ENCODE measurements at places on chromosomes 2 and 18.

DNA sequence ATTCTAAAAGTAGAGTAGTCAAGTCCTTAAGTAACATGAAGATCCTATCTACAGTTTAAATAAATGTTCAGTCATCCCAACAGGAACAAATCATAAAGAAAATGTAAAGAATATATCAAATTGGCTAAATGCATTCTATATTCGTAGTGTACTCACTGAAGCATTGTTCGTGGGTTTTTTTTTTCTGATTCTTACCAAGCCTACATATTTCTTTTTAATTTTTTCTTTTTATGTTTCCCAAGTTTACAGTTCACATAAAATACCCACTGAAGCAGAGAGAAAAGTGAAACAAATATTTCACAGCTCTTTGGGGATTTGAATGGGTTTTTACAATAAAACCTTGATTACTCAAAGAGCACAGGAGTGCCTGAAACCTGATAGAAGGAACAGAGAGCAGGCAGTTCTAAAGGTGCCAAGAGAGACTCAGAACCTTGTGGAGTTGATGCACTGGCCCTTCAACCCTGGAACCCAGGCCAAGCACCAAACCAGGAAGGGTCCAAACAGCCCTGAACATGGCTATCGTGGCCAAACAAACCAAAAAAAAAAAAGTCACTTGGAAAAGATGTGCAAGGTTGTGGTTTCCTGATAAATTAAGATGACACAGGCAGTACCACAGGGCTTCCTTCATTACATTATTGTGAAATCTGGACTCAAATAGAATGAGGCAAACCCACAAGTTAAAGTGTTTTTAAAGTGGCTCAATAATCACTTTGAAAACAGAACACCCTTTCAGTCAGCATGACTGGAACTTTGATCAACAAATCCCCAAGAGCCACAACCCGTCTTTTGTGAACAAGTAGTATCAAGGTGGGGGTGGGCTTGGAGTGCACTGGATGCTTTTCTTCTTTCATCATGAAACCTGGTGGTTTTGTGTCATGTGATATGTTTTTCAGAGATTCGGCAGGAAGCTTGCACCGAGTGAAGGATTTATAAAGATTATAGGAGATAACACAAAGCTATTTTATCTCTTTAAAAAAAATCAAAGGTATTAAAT is 245.0 kb upstream of the FN1 start:
- peaks cover 43% of the 10 kb centered on the region for H3K4me1 ChIP-seq
- peak; percentile 78 for DNase-seq
- H3K36me3 ChIP-seq = peaks cover 6% of the 10 kb centered on the region
- peak overlapping the region; percentile 84 for H3K27ac ChIP-seq

DNA sequence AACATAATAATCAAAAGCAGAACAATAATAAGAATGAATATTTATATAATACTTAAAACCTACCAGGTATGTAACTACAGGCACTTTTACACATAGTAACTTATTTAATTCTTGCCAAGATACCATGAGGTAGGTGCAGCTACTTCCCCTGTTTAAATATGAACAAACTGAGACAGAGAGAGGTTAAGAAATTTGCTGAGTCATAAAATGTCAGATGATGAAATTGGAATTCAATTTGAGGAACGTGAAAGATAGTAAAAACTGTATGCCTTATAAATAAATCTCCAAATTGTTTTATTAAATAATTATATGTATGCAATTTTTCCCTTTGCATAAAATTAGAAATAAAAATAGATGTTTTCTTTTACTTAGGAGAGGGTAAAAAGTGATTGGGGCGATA is 1103.3 kb upstream of the NRXN1 start:
- no peaks in the 10 kb centered on the region for H3K27me3 ChIP-seq
- H3K4me3 ChIP-seq = no peak overlapping the region
- no peak for DNase-seq
- H3K27ac ChIP-seq = no peak overlapping the region
- H3K36me3 ChIP-seq = no peaks in the 10 kb centered on the region

DNA sequence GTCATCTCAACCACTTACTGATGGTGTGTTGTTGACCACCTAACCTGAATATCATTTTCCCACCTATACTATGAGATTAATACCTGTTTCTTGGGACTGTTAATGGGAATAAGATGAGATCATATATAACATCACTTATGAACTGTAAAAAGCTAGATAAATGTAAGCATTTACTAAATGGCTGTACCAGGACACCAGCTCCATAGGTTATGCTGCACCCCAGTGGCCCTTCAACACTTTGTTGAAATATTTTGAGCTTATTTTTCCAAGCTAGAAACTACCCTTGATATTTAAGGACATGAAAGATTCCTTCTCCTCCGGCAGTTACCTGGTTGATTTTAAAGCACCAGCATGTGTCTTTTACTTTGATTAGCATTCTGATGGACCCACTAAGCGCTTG is 138.0 kb upstream of the CDCA7 start:
- peaks cover 16% of the 10 kb centered on the region for H3K4me1 ChIP-seq
- H3K4me3 ChIP-seq = no peak overlapping the region
- H3K36me3 ChIP-seq = peaks cover 5% of the 10 kb centered on the region

GRCh38 chr2:208545403-208546042 is 138.9 kb downstream of the PTH2R start:
- no peak for DNase-seq
- no peaks in the 10 kb centered on the region for H3K4me1 ChIP-seq
- H3K27me3 ChIP-seq = no peaks in the 10 kb centered on the region
- no peaks in the 10 kb centered on the region for H3K36me3 ChIP-seq
- no peak overlapping the region for H3K4me3 ChIP-seq

- no peak overlapping the region for H3K4me3 ChIP-seq
- no peaks in the 10 kb centered on the region for H3K4me1 ChIP-seq
- no peak overlapping the region for H3K27ac ChIP-seq
These were observed 31.0 kb downstream of the IL37 start for GRCh38 chr2:112941753-112942653.

DNA sequence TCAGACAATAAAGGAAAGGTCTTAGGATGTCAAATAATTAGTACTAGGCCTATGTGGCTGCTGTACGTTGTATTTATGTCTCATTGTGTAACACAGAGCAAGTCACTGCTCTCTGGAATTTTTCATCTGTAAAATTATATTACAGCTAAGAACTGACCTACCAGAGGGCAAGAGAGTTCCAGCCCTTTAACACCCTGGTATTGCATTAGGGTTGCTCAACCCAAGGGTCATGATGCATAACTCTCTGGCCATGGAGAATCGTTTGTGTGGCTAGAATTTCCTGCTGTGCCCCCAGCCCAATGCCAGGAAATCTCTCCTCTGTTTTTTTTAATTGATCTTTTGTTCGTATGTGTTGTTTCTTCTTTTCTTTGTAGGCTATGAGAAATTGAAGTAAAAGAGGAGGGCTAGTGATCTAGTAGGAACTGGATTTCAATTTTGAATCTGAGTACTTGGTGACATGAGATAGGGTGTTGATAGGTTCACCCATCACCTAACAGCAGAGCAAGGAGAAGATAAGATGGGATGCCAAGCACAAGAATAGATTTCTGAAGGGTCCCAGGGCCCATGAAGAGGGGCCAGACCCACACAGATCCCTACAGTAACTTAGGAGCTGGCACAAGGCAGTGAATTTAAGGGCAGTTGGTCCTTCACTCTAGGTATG is 571.2 kb upstream of the TNP1 start:
- peaks cover 14% of the 10 kb centered on the region for H3K4me1 ChIP-seq
- no peak for DNase-seq
- H3K36me3 ChIP-seq = no peaks in the 10 kb centered on the region
- no peak overlapping the region for H3K4me3 ChIP-seq
- no peak overlapping the region for H3K27ac ChIP-seq

DNA sequence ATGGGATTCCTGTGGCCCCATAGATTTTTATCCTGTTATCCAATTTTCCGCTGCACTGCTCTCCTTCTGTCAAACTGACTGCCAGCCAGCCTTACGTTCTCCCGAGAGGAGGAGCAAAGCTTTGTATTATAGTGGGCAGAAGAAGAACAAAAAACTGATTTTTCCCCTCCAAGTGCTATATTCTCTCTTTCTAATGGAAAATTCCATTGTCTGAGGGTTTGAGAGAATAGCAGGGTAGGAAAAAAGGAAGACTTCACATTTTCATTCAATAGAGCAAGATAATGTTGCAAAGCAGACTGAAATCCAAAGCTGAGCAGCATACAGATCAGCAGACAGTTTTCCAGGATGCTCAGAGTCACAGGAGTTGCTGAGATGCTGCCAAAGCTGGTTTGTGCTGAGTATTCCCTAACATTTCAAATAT is 238.0 kb downstream of the UBE2E3 start:
- H3K27me3 ChIP-seq = no peaks in the 10 kb centered on the region
- H3K4me3 ChIP-seq = no peak overlapping the region
- H3K27ac ChIP-seq = no peak overlapping the region
- H3K36me3 ChIP-seq = peaks cover 28% of the 10 kb centered on the region

DNA sequence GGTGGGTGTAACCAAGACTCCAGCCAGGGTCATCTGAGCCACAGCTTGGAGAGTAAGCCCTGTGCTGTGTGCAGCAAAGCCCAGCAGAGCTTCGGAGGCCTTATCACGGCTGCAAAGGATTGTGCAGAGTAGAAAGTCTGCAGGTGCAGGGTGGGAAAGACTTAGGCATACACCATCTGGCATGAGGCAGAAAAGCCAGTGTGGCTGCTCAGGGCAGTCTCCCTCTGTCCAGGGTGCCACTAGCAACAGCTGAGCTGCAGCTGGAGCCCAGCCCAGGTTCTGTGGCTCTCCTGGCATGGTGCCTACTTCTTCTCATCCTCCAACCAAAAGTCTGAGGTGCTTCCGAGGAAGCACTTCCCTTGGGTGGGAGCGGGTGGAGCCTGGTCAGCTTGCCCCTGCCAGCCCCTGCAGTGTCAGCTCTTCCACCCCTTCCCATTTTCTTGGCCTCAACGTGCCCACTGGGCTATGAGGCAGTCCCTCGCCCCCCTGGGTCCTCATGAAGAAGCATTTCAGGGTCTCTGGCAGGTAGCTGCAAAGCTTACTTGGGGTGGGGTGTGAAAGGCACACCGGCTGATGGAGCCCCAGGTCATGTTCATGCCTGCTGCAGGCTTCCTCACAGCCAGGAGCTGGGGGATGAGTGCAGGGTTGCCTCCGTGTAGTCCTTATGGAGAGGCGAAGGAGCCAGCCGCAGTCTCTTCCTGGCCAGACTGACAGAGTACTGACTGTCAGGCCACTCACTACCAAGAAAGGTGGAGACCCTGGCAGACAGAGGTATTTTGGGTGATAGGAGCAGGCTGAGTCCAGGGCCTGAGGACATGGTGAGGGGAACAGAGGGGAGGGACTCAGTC is 4.8 kb downstream of the AMER3 start:
- no peak overlapping the region for H3K4me3 ChIP-seq
- DNase-seq = no peak
- H3K27me3 ChIP-seq = peaks cover 21% of the 10 kb centered on the region
- H3K36me3 ChIP-seq = no peaks in the 10 kb centered on the region

DNA sequence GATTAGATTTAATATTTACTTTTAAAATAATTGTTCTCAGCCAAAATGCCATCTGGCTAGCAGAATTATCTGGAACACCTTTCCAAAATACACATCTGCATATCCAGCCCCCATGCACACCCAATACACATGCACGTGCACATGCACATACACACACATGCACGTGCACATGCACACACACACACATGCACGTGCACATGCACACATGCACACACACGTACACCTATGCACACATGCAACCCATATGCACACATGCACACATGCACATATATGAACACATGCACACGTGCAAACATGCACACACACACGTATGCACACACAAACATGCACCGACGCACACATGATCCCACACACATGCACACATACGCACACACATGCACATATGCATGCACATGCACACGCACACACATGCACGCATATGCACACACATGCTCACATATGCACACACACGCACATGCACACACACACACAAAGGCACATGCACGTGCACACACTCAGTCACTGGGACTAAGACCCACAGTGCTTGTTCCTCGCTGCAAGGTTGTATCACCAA is 53.5 kb downstream of the COPS8 start:
- no peak overlapping the region for H3K4me3 ChIP-seq
- H3K27ac ChIP-seq = no peak overlapping the region
- peaks cover 2% of the 10 kb centered on the region for H3K27me3 ChIP-seq
- no peaks in the 10 kb centered on the region for H3K36me3 ChIP-seq
- H3K4me1 ChIP-seq = no peaks in the 10 kb centered on the region

GRCh38 chr2:171924170-171924942 is 2.1 kb downstream of the HAT1 start:
- peaks cover 50% of the 10 kb centered on the region for H3K4me1 ChIP-seq
- H3K36me3 ChIP-seq = peaks cover 37% of the 10 kb centered on the region
- H3K27ac ChIP-seq = peak overlapping the region; percentile 60
- H3K4me3 ChIP-seq = peak overlapping the region; percentile 89
- H3K27me3 ChIP-seq = no peaks in the 10 kb centered on the region

DNA sequence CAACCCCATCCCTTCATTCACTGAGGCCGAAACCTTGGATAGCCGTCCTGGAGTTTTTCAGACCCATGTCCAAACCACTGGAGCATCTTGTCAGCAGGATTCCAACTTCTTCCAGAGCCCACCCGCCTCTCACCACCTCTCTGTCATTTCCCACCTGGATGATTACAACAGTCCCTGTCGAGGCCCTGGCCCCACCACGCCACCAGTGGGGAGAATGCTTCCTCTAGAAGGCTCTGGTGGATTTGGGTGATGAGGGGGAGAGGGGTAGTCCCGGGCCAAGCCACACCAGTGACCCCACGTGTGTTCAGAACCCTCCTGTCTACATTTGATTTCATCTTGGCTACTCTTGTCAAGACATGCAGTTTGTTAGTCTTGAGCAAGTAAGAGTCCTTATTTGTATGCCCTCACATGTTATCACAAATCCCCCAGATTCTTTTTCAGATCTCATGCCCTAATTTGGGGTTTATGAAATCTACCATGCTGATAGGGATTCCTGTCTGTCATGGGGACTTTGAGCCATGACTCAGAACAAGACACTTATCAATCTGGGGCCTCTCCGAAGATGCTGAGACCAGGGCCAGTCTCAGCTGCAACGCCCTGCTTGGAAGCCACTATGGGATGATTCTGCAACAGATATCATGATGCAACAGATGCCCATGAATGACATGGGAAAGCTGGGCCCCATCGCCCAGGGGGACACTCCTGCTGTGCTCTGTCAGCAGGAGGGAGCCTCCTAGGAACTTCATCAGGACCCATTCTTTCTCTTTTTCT is 186.1 kb downstream of the ZFP36L2 start:
- H3K27me3 ChIP-seq = no peaks in the 10 kb centered on the region
- no peaks in the 10 kb centered on the region for H3K36me3 ChIP-seq
- H3K4me3 ChIP-seq = no peak overlapping the region

- no peak for DNase-seq
- peaks cover 39% of the 10 kb centered on the region for H3K4me1 ChIP-seq
- H3K4me3 ChIP-seq = no peak overlapping the region
- H3K27me3 ChIP-seq = peaks cover 4% of the 10 kb centered on the region
- peaks cover 23% of the 10 kb centered on the region for H3K36me3 ChIP-seq
- H3K27ac ChIP-seq = no peak overlapping the region
These were observed 69.2 kb upstream of the CABLES1 start for GRCh38 chr18:23066060-23066459.

- peaks cover 54% of the 10 kb centered on the region for H3K4me1 ChIP-seq
- no peak overlapping the region for H3K27ac ChIP-seq
- H3K36me3 ChIP-seq = peaks cover 11% of the 10 kb centered on the region
- H3K27me3 ChIP-seq = no peaks in the 10 kb centered on the region
- no peak for DNase-seq
These were observed 72.3 kb downstream of the AAK1 start for GRCh38 chr2:69571189-69571588.

GRCh38 chr18:74252039-74252395 is 39.7 kb downstream of the CYB5A start:
- H3K4me1 ChIP-seq = peaks cover 9% of the 10 kb centered on the region
- no peaks in the 10 kb centered on the region for H3K27me3 ChIP-seq
- no peak overlapping the region for H3K4me3 ChIP-seq
- no peak for DNase-seq
- no peaks in the 10 kb centered on the region for H3K36me3 ChIP-seq

- no peak overlapping the region for H3K27ac ChIP-seq
- H3K27me3 ChIP-seq = no peaks in the 10 kb centered on the region
- no peak overlapping the region for H3K4me3 ChIP-seq
- no peaks in the 10 kb centered on the region for H3K4me1 ChIP-seq
These were observed 1360.4 kb upstream of the CRIM1 start for GRCh38 chr2:34995196-34995595.

All from activated CD4-positive, alpha-beta T cell treated with anti-CD3 and anti-CD28 coated beads, Interleukin-2, amount 10 ng/mL, durations not matched to agents 7 days and 5 days (primary cell).